Spleen (tissue), 13 donors: ENCODE measurements at places on chromosomes 11 and 22. TPM values are rescaled to one million over a fixed set of nuclear protein-coding genes. Genes with fewer than 3 reads are reported as not detected.

Gene PARVG
- total RNA-seq = 142 TPM

Gene RBX1
- total RNA-seq = 45.6 TPM

Gene NNMT
- 173 TPM for total RNA-seq

Gene GTSE1
- total RNA-seq = 3.2 TPM

Gene ETS1
- 455 TPM for total RNA-seq

Gene TENM4
- total RNA-seq = 1.4 TPM

Gene ZNF280A
- not detected for total RNA-seq

Gene MEI1
- total RNA-seq = 26.9 TPM

Gene NRGN
- 34.3 TPM for total RNA-seq

Gene HEPN1
- total RNA-seq = 0.25 TPM

Gene DEUP1
- not detected for total RNA-seq

Gene ARHGAP20
- 1.2 TPM for total RNA-seq

Gene MS4A6E
- not detected for total RNA-seq

Gene OR10A6
- total RNA-seq = not detected

Gene CCDC83
- total RNA-seq = not detected

Gene CHRM4
- 2.3 TPM for total RNA-seq

Gene TMEM258
- total RNA-seq = 85.2 TPM

Gene PHETA2
- 7.6 TPM for total RNA-seq

Gene SLC6A5
- total RNA-seq = not detected

Gene KLHL35
- total RNA-seq = 2.4 TPM

Gene TUB
- total RNA-seq = 1.9 TPM

Gene PTPRCAP
- total RNA-seq = 249 TPM

Gene MRGPRX4
- not detected for total RNA-seq

Gene TMEM9B
- 54.7 TPM for total RNA-seq

Gene FAM89B
- total RNA-seq = 34.5 TPM

Gene FOLH1
- total RNA-seq = 3.4 TPM

Gene CD248
- 4.9 TPM for total RNA-seq

Gene SHISA8
- 5.9 TPM for total RNA-seq

Gene OR56B4
- not detected for total RNA-seq

Gene CLCF1
- 6.4 TPM for total RNA-seq

Gene TMEM41B
- 25.7 TPM for total RNA-seq

Gene PHF5A
- 34.7 TPM for total RNA-seq

Gene PKDREJ
- not detected for total RNA-seq

Gene IL17REL
- 0.73 TPM for total RNA-seq

Gene CRYBB1
- 1.4 TPM for total RNA-seq

Gene OR2AG1
- total RNA-seq = not detected

Gene HMOX1
- 768 TPM for total RNA-seq

Gene CALCA
- total RNA-seq = not detected

Gene ACR
- total RNA-seq = 12.5 TPM

Gene MMP27
- not detected for total RNA-seq

Gene DERL3
- 46.1 TPM for total RNA-seq

Gene LYVE1
- total RNA-seq = 281 TPM

Gene JAML
- total RNA-seq = 180 TPM
